Right ventricle myocardium inferior (tissue), 1 donor: ENCODE measurements at places on chromosomes 3 and 15. TPM values are rescaled to one million over a fixed set of nuclear protein-coding genes. Genes with fewer than 3 reads are reported as not detected.

DNA sequence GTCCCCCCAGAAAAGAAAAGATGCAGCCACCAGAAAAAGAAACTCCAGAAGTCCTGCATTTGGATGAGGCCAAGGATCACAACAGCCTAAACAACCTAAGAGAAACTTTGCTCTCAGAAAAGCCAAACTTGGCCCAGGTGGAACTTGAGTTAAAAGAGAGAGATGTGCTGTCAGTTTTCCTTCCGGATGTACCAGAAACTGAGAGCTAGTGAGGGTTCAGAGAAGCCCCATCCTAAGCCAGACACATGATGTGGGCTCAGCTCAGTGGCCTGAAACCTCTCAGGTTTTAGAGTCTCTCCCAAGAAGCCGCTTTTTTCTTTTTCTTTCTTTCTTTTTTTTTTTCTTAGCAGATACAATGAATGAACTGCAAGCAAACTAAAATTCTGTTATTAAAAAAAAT, 7.8 kb downstream of the SLC51B start:
- no peak for DNase-seq

- DNase-seq, result no peak
Measured at GRCh38 chr15:67528513-67528912, 7.6 kb downstream of the C15orf61 start.

DNA sequence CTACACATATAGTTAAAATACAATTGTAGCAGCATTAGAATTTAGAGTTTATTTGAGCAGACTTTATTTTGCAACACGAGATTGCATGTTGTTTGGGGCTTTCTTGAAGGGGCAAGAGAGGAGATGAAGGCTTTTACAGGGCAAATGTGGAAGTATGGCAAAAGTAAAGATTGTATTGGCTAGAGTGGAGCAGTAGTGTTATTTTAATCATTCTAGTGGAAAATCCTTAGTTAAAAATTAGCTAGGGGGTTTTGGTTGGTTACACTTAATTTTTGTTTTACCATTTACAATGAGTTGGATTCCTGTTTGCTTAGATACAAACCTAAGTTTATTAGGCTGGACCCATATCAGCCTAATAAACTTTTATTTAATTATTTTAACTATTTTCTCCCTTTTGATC, 4.6 kb downstream of the OR5H15 start:
- DNase-seq, result no peak

GRCh38 chr3:119236756-119237155, 3.9 kb downstream of the B4GALT4 start:
- DNase-seq, result peak; percentile 77

DNA sequence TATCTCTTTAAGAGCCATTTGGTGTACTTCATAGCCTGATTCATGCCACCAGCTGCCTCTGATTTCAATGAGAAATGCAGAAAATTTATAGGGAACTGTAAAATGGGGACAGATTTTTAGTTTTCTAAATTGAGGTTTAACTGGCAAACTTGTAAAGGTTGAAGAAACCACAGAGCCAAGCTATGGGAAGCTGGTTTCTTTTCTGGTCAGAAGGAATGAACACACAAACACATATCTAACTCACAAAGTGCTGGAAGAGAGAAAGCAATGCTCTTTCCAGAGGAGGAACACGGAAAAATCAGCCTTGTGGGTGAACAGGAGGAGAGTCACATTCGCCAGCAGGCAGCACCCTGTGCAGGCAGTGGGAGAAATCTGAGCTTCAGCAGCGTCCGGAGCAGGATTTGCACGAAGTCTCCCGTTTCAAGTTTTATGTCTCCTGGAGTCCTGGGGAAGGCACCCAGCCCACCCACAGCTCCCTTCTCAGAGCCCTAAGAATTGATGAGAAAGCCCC, 481 bp downstream of the MASP1 start:
- no peak for DNase-seq

- DNase-seq, result no peak
Measured at GRCh38 chr15:35880896-35881295, 334.9 kb upstream of the DPH6 start.

DNA sequence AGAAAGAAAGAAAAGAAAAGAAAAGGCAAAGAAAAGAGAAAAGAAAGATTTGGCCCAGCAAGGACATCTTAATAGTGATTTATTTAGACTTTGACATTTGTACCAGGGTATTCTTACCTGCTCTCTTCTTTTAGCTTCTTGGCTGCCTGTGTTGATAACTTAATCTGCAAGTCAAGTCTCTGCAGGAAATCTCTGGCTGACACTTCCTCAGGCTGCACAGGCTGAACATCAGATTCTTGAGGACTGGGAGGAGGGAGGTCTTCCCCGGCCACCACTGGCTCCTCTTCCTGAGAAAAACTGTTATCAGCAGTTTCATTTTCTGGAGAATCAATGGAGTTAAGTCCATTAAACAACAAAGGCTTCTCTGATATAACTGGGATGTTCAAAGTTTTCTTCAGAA, 12.8 kb downstream of the LYSMD2 start:
- no peak for DNase-seq

- peak; percentile 78 for DNase-seq
Measured at GRCh38 chr3:195003006-195003892, 267.7 kb downstream of the XXYLT1 start.

DNA sequence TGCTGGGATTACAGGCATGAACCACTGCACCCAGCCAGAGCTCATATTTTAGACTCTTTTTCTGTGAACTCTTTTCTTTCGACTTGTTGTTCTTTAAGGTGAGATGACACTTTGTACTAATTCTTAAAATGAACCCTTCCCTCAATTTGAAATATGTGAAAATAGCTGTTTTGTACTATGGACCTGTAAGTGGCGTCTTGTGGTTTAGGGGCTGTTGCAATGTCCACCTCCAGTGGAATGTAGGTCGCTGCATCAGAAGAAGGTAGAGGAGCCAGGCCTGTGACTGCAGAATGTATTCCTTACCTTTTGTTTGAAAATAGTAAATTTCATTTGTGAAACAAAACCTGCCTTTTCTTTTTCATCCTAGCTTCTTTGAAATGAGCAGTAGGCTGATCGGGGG, 38.9 kb downstream of the FNDC3B start:
- no peak for DNase-seq

DNA sequence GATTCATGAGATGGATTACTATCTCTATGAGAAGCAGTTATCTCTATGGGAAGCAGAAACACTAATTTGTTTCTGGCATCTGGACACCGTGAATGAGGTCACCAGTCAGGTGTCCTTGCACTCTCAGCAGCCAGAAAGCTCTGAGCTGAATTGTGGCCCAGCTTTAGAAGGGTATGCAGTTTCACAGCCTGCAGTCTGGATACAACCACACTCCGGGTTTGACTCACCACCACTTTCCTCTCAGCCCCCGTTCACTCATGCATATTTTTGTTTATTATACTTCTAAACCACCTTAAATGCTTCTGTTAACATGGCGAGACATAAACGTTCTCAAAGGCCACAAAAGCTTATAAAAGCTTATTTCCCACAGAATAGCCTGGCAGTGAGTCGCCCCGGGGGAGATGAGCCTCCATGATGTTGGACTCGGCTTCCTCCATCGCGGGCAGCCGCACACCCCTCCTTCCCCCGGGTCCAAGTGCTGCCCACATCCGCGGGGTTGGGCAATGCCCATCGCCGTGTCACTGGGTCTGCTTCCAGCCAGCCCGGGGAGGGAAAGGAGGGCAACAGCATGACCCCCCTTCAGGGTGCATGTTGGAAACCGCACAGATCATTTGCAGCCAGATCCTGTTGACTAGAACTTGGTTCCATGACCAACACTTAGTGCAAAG, 16.8 kb upstream of the SLC41A3 start:
- no peak for DNase-seq

- DNase-seq, result no peak
Measured at GRCh38 chr3:30308131-30308530, 298.3 kb upstream of the TGFBR2 start.

DNA sequence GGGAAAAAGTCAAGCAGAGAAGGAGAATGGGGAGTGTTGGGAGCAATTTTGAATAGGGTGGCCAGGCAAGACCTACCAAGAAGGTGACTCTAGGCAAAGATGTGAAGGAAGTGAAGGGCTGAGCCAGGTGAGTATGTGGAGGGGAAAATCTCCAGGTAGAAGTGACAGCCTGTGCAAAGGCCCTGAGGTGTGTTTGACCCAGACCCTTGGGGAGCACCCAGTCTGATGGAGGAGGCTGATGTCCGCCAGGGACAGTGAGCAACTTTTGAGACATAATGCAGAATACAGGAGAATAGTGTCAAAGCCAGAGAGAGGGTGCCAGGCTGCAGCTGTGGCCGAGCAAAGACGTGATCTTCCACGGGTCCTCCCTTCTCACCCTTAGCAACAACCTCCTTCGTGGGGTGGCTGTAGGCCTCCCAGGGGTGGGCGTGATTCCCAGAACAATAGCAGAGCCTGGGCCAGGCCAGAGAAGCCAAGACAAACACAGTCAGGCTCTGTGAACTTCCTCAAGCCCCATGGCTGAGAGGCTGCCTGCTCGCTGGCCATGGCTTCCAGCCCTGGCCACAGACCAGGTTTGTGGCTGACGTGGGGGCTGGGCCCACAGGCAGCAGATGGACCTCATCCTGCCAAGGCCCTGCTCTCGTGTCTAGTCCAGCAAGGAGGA, 58.1 kb downstream of the SLC6A6 start:
- peak; percentile 83 for DNase-seq

DNA sequence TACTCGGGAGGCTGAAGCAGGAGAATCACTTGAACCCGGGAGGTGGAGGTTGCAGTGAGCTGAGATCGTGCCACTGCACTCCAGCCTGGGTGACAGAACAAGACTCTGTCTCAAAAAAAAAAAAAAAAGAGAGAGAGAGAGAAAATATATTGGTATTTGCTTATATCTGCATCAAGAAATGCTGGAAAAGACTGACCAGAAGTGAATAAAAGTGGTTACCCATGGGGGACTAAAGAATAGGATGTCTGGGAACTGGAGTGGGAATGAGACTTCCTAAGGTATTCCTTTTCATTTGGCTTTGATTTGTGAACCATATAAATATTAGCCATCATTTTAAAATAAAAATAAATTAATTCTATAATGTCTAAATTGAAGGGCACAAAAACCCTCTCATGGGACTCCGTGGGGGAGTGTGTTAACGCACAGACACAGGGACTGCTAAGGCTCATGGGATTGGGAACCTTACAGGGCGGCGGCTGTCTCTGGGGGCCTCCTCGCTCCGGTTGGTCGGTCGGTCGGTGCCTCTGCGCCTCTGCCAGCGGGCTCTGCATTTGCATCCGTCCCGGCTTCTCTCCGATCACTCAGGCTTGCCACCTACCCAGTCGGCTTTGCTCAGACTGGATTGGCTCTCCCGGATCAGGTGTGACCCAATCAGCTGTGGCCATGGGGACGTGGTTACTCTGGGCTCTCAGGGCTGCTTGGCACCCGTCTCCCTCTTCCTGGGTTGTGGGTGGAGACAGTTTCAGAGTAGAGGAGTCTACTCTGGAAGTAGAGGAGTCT, 12.7 kb upstream of the TSPAN3 start:
- DNase-seq, result peak; percentile 88

GRCh38 chr3:106794442-106794841, 582.8 kb upstream of the CCDC54 start:
- DNase-seq, result no peak

DNA sequence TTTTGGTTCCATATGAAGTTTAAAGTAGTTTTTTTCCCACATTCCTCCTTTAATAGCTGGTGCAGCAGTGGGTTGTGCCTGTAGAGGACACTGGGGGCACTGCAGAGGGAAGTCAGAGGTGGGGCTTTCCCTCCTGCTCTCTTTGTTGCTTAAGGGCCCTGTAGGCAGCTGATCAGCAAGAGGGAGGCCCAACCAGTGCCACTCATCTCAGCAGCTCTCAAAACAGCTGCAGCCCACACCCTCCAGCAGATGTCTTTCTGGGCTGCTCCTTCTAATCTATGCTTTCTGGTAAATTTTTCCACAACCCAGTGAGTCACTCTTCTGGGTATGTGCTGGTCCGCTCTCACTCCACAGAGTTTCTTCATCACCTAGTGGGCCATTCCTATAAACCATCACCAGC, 263.8 kb downstream of the FEZF2 start:
- no peak for DNase-seq

DNA sequence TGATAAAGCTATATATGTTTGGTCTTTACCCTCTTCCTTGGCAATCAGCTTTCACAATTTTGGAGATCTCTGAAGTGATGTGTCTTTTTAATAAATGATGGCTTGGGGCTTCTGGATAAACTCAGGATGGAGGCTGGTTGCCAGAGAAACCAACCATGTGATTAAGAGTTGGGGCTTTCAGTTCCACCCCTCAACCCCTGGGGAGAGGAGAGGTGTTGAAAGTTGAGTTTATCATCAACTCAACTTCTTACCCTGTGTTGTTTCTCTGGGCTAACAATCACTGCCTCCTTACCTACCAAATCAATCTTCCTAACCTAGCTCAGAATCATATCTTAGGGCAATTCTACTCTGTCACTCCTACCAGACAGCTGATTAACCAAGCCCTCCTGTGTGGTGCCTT, 735.8 kb downstream of the ZPLD1 start:
- DNase-seq, result no peak

DNA sequence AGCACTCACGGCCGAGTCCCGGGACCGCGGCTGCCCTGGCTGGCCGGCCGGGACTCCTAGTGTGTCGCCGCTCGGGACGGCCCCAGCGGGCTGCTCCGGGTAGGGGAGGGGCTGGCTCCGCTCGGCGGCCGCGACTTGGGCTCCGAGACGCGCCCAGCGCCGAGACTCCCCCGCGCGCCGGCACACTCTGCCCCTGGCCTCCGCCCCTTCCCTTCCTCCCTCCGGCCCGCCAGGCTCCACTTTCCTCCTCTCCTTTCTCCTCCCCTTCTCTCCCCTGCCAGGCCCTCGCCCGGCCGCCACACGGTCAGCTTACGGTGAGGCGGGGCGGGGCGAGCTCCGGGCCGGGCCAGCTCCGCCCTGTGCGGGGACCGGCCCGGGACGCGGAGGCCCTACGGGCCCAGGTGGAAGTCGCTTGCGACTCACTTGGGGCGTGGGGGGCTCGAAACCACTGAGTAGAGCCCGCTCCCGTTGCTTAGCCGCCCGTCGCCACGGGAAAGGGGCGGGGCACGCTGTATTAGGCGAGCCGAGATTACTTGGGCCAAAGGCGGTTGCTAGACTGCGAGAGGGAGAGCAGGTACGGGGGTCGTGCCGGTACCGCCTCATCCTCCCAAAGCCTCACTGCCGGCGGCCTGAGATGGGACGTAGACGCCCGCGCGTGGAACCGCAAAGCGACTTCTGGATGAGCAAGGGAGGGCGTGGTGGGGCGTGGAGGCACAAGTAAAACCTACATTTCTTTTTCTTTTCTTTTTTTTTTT, at the start of gene ITGB5:
Gene ITGB5 (minus strand): TSS at position 189 of the 755 bp plus-strand sequence. CDS start 365 bp downstream, outside the sequence.
- peak; percentile 86 for DNase-seq

- no peak for DNase-seq
Measured at GRCh38 chr15:89680282-89680873, 1.2 kb upstream of the PLIN1 start.

GLDN gene
- total RNA-seq, result 8.4 TPM

LMLN gene
- total RNA-seq, result 9.8 TPM

RNF13 gene
- 45.5 TPM for total RNA-seq

DCUN1D1 gene
- total RNA-seq, result 36.9 TPM

HACD2 gene
- 12.1 TPM for total RNA-seq

SCAMP2 gene
- total RNA-seq, result 42.6 TPM

MST1R gene
- total RNA-seq, result 1.2 TPM

MAGI1 gene
- total RNA-seq, result 33.1 TPM

ANKRD34C gene
- 0.11 TPM for total RNA-seq
